Right kidney (tissue), 9 donors: ENCODE measurements at places on chromosomes 16 and 17.

DNA sequence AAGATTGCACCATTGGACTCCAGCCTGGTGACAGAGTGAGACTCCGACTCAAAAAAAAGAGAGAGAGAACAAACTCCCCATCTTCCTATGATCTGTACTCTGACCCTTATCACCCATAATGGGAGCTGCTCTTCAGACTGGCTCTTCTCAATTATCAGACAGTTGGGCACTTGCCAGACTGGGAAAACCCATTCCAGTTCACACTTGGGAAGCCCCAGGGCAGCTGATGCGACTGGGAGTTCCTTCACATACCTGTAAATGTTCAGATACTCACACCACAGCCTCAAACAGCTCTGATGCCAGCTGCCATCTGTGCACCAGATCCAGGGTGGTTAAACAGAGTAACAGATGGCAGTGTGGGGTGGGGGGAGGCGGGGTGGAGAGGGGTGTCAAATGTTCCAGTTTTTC is 23.8 kb upstream of the TMEM101 start:
- DNase-seq, result no peak

GRCh38 chr16:85379041-85380001 is 233.8 kb upstream of the GSE1 start:
- DNase-seq, result no peak

- no peak for DNase-seq
These were observed 86.8 kb downstream of the AXIN2 start for GRCh38 chr17:65474660-65475059.

GRCh38 chr17:33596899-33597298 is 303.8 kb upstream of the ASIC2 start:
- no peak for DNase-seq

DNA sequence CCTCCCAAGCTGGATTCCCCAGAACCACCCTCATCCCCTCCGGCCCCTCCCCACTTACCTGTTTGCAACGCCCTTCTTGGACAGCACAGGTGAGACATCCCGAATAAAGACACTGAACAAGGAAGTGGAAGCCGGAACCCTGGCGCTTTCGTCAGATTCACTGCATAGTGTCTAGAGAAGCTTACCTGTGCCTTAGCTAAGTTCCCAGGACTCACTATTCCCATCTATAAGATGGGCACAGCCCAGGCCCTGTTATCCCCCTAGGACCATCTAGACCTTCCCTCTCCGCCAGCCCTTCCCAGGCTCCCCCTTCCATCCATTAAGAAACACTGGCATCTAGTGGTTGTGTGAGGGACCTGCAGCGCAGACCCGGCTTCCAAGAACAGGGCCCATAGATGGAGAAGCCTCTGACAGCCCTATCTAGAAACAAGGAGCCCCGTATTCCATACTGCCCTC is 26.9 kb upstream of the RPL38 start:
- peak; percentile 47 for DNase-seq

GRCh38 chr16:22380529-22380928 is 6.1 kb upstream of the CDR2 start:
- no peak for DNase-seq

- no peak for DNase-seq
These were observed 563 bp downstream of the ZACN start for GRCh38 chr17:76079535-76079955.

DNA sequence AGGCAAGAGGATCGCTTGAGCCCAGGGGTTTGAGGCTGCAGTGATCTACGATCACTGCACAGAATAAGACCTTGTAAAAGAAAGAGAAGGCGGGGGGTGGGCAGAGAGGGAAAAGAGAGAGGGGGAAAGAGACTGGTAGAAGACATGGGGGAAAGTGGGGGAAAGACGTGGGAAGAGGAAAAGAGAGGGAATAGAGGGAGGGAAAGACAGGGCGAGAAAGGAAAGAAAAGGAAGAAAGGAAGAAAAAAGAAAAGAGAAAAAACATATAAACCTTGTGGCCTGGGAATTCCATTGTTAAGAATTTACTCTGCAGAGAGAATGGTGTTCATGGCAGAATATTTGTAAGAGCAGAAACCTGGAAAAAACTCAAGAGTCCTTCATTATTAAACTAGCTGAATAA is 120.4 kb downstream of the RMI2 start:
- no peak for DNase-seq

GRCh38 chr16:85574672-85575475 is 38.2 kb upstream of the GSE1 start:
- DNase-seq, result no peak

DNA sequence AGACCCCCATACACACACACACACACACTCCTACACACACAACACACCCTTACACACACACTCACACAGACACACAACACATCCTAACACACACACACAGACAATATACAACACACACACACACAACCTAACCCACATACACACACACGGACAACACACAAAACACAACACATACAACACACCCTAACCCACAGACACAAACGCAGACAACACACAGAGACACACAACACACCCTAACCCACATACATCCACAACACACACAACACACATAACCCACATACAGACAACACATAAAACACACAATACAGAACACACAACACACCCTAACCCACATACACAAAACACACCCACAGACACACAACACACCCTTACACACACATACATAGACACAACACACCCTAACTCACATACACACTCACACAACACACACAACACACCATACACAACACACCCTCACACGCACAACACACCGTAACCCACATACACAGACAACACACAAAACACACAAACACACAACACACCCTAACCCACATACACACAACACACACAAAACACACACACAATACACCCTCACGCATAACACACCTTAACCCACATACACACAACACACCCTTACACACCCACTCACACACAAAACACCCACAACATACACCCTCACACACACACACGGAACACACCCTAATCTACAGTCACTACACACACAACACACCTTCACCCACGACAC is 4.4 kb downstream of the ASGR1 start:
- no peak for DNase-seq

- peak; percentile 70 for DNase-seq
These were observed 1.8 kb downstream of the ZBTB4 start for GRCh38 chr17:7477392-7478275.

- no peak for DNase-seq
These were observed 32.1 kb upstream of the LONP2 start for GRCh38 chr16:48212033-48212432.

DNA sequence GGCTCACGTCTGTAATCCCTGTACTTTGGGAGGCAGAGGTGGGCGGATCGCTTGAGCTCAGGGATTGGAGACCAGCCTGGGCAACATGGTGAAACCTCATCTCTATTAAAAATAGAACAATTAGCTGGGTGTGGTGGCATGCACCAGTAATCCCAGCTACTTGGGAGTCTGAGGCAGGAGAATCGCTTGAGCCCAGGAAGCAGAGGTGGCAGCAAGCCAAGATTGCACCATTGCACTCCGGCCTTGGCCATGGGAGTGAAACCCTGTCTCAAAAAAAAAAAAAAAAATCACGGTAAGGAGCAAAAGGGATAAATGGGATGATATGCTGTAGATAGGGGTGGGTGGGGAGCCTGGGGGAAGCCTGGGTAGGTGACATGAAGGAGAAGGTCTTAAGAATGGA is 20.4 kb upstream of the TMEM98 start:
- DNase-seq, result no peak

- no peak for DNase-seq
These were observed 22.0 kb downstream of the ABCC1 start for GRCh38 chr16:15971440-15971815.

- no peak for DNase-seq
These were observed 2.0 kb downstream of the SEPHS2 start for GRCh38 chr16:30443631-30444030.

GRCh38 chr17:42246515-42246914 is 29.7 kb downstream of the STAT5B start:
- DNase-seq, result no peak

- no peak for DNase-seq
These were observed 37.6 kb downstream of the MMD start for GRCh38 chr17:55383771-55384642.

GRCh38 chr17:13462673-13463124 is 139.0 kb downstream of the HS3ST3A1 start:
- no peak for DNase-seq

GRCh38 chr16:11391576-11391975 is 46.3 kb downstream of the RMI2 start:
- DNase-seq, result no peak

GRCh38 chr17:75854881-75855309 is 240 bp downstream of the WBP2 start:
- DNase-seq, result no peak

DNA sequence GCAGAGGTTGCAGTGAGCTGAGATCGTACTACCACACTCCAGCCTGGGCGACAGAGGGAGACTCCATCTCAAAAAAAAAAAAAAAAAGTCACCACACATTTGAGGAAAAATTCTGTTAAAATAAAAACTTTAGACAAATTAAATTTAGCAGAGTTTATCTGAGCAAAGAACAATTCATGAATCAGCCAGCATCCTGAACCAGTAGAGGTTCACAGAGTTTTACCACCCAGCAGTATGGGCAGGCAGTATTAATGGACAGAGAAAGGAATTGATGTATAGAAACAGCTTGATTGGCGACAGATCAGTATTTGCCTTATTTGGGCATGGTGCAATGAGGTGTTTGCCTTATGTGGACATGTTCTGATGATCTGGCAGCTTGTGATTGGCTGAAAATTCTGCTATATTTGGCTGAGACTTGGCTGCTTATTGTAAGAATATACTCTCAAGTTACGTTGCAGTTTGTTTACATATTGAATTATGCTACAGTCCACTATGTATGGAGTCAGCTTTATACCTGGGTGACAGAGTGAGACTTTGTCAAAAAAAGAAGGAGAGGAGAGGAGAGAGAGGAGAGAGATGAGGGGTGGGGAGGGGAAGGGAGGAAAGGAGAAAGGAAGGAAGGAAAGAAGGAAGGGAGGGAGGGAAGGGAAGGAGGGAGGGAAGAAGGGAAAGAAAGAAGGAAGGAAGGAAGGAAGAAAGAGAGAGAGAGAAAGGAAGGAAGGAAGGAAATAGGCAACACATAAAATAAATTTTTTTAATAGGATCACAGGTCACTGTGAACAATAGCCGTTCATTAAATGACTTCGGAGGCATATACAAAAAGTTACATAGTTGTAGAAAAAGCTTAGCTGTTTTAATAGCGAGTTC is 14.6 kb downstream of the ABCC3 start:
- no peak for DNase-seq

- no peak for DNase-seq
These were observed 68.7 kb downstream of the AIPL1 start for GRCh38 chr17:6366221-6366666.

DNA sequence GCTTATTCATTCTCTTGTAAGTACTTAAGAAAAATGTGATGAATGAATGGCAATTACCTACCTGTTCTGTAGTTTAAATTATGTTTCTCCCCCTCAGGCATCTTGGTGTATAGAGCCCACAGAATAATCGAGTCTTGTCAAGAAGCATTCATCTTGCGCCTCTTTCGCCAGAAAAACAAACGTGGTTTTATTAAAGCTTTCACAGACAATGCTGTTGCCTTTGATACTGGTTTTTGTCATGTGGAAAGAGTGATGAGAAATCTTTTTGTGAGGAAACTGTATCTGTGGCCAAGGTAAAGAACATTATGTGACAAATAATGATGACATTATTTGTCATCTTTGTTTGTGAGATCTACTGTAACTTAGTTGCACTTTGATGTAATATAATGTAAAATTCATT is 6.5 kb downstream of the ERCC4 start:
- DNase-seq, result no peak

DNA sequence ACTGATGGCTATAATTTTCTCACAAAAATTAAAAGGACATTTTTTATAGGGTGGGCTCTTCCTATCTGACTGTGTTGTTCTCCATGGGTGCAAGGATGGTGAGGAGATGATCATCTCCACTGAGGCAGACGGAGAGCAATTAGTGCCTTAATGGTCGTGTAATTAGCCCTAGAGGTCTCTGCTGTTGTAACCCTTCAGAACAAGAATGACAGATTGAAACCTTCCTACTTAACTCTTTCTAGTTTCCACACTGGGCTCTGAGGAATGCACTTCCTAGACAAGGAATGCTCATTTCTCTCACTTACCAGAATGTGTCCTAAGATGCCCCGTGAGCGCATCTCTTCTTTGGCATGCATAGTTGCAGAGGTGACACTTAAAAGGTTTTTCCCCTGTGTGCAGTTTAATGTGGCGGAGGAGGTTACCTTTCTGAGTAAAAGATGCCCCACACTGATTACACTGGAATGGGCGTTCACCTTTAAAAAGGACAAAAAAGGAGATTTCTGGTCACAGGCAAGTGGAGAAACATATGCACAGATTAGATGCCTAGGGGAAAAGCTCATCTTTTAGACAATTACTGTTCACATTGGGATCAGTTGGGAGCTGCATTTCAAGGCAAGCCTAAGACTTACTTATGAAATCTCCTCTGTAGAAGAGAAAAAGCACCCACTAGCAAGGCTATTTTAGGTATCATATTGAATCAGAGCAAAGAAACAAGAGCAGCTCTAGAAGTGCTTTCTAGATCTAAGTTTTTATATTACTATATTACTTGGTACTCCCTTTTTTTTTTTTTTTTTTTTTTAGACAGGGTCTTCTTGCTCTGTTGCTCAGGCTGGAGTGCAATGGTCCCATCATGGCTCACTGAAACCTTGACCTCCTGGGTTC is 53.6 kb downstream of the GRB7 start:
- no peak for DNase-seq

DNA sequence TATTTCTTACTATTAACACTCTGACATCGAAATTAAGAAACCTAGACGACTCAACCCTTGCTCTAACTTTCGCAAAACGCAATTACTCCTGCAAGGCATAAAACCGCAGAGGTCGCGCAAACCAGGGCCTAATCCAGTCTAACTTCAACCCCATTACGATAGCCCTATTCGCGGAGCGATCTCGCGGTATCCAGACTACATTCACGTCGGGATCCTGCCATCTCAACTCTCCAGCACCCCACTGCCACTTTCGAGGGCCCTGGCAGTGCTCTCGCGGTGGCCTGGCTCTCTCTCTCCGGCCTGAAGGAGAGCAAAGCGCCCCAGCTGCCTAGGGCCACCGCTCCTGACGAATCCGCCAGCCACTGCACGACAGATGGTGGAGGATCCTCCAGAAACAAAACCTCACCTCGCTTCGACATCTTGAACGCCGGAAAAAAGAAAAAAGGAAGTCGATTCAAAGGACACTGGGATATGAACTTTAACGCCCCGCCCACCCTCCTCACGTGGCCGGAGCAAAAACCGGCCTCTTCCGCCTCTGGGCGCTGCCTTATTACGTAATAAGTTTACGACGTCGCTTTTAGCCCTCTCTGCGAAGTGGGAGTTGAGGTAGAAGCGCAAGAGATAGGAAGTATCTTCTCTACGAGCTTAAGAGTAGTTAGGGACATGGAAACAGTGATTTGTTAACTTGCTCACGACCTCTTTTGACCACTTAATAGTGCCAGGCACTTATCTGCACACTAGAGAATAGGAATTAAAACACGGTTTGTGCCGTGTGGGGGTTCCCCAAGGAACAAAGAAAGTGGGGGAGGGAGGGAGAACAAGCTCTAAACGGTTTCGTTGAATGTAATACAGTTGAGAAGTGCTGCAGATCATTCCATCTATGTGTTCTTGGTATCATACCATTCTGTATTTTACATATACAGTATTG is at the start of gene RPL23:
Gene RPL23, minus strand, starts transcription at position 430 of the 928 bp plus-strand sequence. Its CDS starts 11 bp downstream, at position 419.
- DNase-seq, result peak; percentile 95
